Effector CD4-positive, alpha-beta T cell (primary cell): ENCODE measurements at places on chromosomes 1 and 21.

DNA sequence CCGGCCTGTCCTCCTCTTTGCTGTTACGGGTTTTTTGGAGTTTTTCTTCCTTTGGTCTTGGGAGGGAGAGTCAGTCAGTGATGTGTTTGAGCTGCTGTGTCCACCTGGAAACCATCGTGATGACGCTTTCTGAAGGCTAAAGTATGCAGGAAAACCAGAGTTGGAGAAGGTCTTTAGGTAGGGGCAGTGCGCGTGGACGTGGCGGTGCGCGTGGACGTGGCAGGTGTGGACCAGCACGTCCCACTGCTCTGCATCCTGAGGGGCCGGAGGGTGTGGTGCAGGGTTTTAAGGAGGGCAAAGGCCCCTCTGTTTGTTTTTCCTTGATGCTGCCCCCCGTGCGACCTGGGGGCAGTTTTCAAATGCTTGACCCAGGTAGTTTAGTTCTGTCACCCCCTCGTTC, 29.9 kb downstream of the PRKCZ start:
- no peak for DNase-seq

- no peak for DNase-seq
Measured at GRCh38 chr1:154272999-154273563, 652 bp downstream of the HAX1 start.

GRCh38 chr21:28338701-28339305, 653.9 kb downstream of the LTN1 start:
- DNase-seq = no peak

DNA sequence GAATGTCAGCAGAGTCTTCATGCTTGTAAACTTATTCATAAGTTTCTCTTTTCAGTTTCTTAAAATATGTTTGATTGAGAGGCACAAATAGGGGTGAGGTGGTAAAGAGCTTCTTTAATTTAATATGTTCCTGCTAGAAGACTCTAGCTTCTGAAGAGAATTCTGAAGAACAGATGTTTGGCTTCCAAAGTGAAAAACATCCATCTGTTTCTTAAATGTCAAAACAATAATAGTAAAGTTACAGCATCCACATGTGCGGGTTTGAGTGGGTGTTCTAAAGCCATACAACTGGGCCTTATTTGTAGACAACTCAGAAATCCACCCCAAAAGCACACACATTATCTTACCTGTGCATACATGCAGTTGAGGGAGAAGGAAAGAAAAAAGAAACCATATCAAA, 144.0 kb upstream of the ADGRL4 start:
- DNase-seq = no peak

GRCh38 chr1:202565890-202566602, 144.2 kb downstream of the SYT2 start:
- no peak for DNase-seq

GRCh38 chr1:16521288-16521583, 7.2 kb upstream of the RNU1-1 start:
- DNase-seq = no peak

GRCh38 chr1:27257155-27257554, 22.7 kb downstream of the WDTC1 start:
- no peak for DNase-seq
